ENCODE measurements at places on chromosomes 13 and 19.

GRCh38 chr19:3958836-3959765 is 11.8 kb downstream of the DAPK3 start:
- no peak for DNase-seq

DNA sequence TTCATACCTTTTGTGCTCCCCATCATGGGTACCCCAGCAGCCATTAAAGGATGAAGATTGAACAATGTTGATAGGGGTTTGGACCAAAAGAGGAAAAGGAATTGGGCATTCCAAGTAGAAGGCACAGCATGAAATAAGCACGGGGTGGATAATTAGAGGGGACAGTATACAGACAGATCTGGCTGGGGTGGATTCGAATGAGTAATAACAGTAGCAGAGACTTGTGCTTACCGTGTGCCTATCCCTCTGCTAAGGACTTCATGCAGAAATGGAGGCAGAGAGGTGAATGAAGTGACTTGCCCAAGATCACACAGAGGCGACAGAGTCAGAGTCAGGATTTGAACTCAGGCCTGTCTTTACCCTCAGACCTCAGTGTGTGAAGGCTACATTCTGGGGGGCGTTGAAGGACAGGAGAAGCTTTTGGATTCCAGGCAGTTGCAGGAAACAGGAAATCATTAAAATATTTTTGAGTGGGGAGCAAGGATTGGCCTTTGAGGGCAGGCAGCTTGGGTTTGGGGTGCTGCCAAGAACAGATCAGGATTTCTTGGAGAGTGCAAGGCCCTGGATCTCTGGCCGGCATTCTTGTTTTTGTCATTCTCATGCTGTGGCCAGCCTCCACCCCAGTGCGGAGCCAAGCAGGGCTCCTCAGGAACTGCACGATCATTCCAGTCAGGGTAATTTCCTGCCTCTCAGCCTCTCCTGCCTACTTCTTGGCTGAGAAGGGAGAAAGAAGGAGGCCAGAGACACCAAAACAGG is 18.7 kb downstream of the PAF1 start:
- DNase-seq = no peak

DNA sequence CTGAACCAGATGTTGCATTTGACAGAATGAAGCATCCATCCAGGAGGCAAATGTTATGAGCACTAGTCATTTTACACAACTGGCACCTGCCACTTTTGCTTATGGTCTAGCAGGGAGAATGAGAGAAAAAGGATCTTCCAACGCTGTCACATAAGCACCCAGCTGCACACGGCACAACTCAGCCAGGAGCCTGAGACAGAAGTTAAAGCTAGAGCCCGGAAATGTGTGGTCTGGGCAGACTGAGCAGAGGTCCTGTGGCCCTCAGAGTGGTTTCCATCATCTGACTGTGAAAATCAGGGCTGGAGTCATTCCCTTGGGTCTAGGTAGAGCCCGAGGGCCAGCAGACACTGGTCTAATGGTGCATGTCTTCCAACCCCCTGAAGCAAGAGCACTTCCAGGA is 78.4 kb upstream of the XPO4 start:
- no peak for DNase-seq

GRCh38 chr19:12952488-12953137 is 4.4 kb downstream of the GADD45GIP1 start:
- no peak for DNase-seq

- DNase-seq = no peak
These were observed 47.7 kb upstream of the CACNA1A start for GRCh38 chr19:13553880-13554400.

DNA sequence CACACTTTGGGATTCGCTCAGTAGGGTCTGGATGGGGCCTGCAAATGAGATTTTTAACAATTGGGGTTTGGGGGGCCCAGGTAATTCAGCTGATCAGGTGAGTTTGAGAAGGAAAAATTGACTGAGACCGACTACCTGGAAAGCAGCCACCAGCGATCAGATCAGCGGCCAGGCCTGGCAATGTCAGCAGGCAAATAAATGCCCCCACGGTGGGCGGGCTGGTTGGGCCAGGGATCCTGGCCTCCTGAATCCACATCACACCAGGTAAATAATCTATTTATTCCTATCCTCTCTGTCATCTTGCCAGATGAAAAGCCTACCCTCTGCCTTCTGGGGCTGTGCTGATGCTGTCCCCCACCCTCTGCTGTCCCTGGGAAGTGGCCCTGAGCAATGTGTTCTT is 9.4 kb downstream of the NAPA start:
- DNase-seq = no peak

All from NCI-H510A (cell line).